Activated CD8-positive, alpha-beta memory T cell treated with anti-CD3 and anti-CD28 coated beads for 1 hour (primary cell): ENCODE measurements at places on chromosomes 7 and 10.

- DNase-seq = no peak
These were observed 289.7 kb upstream of the TMEM229A start for GRCh38 chr7:124322561-124322960.

DNA sequence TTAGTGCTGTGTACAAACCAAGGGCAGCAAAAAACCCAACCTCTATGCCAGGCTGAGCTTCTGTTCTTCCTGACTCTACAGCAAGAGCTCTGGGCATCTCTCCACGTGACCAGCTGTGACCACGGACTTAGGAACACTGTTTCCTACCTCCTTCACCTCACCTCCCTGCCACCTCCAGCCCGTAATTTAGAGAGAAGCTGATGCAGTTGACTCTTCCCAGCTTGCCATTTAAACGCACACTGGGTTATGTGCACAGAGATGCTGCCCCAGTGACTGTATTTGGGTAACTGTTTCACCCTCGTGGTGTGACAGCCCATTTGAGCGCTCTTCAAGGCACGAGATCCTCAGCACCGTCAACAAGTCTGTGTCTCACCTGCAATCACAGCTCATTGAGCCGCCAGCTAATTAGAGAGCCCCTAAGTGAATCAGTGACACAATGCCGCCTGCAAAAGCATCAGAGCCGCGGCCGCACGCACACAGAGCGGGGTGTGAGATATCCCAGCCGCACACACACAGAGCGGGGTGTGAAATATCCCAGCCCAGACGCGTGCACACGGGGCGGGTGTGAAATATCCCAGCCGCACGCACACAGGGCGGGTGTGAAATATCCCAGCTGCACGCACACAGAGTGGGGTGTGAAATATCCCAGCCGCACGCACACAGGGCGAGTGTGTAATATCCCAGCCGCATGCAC is 319.7 kb downstream of the PTPRN2 start:
- DNase-seq = no peak

DNA sequence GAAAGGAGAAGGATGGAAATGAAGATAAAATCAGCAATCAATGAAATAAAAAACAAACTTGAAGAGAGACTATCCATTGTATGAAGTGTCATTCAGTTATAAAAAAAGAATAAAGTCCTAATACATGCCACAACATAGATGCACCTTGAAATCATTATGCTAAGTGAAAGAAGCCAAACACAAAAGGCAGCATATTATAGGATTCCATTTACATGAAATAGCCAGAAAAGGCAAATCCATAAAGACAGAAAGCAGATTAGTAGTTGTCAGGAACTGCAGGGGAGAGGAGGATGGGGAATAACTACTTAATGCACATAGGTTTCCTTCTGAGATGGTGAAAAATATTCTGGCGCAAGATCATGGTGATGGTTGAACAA is 6.6 kb upstream of the PON1 start:
- no peak for DNase-seq

DNA sequence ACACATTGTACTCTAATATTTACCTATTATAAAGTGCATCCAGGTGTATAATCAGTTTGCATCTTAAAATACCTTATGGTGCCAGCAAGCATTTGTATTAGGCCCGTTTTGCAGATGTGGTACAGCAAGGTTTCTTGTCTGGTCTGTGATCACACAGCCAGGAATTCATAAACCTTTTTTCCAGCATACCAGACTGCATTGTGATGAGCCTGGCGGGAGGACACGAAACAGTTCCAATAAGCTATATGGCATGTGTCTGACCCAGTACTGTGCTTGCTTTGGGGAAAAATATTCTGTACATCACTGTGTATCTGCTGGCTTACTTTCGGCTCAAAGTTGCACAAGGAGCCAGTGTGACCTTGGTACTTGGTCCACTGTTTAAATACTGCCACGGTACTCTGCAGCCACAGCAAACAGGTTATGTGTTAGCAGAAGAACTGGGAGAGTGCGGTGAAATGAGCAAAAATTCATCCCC is 36.3 kb downstream of the CHN2 start:
- no peak for DNase-seq

DNA sequence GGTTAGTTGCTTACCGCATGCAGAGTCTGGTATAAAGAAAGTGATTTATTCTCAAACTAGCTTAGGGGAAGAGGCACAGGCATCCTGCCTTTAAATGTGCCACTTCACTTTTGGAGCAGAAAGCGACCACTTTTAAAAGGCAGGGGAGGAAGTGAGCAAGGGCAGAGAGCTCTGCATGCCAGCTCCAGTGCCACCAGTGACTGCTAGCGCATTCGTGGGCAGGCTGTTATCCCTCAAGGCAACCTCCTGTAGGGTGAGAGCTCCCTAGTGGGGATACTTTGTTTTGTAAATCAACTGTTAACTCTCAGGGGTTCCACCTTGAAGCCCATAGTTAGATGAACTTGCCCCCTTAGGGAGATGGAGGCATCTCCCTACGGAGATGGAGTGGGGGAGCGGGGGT is 29.4 kb upstream of the GRB10 start:
- no peak for DNase-seq

DNA sequence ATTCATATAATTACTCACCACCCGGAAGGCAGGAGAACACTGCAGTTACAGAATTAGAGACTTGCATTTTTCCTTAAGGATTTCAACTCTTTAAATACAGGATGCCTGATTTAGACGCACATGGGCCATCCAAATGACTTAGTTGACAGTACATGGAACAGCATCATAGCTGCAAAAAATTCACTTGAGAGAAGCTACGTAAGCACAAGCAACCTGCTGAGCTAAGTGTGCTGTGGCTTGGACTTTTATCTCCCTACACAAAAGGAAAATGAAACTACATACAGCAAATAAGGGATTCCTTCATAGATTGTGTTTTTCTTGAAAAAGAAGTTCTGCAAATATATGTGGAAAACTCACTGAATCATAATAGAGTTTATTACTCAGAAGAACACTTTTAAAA is 152.6 kb downstream of the POU6F2 start:
- no peak for DNase-seq

DNA sequence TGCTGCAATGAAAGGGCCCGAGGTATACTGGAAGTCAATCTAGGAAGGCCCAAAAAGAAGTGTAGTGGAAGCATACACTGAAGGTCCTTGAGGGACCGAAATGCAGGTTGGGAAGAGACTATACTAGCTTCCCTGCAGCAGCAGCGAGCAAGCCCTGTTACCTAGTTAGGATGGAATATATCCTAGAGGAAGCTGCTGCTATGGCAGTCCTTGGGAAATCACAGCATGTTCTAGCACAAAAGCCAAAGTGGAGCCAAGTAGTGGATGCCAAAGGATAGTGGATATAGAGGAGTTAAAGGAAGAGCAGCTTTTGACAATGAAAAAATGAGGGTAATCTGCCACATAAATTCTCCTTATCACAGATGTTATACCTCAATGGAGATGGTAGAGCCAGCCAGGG is 123.8 kb upstream of the STARD3NL start:
- no peak for DNase-seq

- DNase-seq = no peak
These were observed 42.6 kb downstream of the SEM1 start for GRCh38 chr7:96667026-96667425.

DNA sequence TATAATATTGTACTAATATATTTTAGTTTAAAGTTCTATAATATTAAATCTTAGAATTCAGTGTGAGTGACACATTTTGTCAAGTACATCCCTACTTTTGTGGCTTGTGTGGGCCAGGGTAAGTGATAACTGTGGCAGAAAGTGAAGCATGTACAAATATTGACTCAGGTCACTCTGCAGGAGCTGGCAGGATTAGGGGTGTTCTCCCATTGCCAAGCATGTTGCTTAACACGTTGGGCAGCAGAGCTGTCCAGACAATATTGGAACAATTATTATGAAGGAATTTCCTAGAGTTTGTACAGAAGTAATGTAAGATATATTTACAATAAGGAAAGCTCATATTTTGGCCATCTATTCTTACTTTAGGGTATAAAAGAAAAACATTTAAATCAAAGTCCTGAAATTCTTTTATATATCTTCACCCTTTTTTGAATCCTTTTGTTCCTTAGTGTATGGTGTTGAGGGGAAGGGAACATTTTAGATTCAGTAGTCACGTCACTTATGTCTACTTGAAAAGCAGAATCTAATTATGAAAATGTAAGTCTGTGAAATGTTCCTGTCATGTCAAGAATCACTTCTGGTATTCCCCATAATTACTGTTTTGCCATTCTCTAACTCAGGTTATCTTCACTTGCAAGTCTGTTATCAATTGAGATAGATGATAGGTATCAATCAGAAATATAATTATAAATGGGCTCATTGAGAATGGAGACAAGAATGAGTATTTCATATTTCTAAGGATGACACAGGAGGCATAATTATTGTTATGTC is 4.0 kb downstream of the HDAC9 start:
- no peak for DNase-seq

GRCh38 chr7:1022801-1023465 is 21.4 kb upstream of the GPR146 start:
- DNase-seq = no peak

DNA sequence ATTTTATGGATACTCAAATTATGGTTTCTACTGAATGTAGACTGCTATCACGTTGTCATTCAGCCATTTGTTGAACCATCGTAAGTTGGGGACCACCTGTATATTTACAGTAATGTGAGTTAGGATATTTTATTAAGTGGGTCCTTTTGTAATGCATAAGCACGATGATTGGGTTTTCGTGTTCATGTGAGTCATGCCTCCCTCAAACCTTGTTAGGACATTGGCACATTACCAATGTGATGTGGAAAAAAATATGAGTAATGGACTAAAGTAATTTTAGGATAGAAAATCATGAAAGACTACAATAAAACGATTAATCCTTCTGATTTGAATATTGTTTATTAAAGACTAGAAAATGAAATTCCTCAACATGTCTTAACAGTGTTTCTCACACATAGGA is 8.7 kb downstream of the SMC3 start:
- DNase-seq = no peak
